ENCODE measurements at places on chromosomes 6 and 20.

GRCh38 chr6:112337209-112337638 lies 9.9 kb upstream of the RFPL4B start:
- DNase-seq: peak; percentile 6

- no peak for DNase-seq
Observed at GRCh38 chr20:24032400-24032898, 43.9 kb upstream of the GGTLC1 start.

- no peak for DNase-seq
Observed at GRCh38 chr6:114430534-114431124, 87.8 kb upstream of the HS3ST5 start.

DNA sequence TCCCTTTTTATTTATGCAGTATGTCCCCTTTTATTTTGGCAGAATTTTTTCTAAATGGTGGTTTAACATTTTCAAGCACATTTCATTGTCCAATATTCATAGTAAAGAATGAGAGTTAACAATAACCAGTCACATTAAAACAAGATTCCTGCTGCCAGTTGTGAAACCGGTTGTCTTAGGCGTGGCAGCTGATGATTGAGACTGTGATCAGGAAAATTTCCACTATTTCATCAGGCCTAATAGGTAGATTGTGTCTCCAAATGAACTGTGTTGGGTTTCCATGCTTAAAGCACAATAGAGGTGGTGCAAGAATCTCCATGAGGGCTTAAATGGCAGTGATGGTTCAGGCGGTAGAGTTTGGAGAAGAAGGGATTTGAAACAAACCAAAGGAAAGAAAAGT lies 15.3 kb downstream of the PRDM1 start:
- DNase-seq: no peak

DNA sequence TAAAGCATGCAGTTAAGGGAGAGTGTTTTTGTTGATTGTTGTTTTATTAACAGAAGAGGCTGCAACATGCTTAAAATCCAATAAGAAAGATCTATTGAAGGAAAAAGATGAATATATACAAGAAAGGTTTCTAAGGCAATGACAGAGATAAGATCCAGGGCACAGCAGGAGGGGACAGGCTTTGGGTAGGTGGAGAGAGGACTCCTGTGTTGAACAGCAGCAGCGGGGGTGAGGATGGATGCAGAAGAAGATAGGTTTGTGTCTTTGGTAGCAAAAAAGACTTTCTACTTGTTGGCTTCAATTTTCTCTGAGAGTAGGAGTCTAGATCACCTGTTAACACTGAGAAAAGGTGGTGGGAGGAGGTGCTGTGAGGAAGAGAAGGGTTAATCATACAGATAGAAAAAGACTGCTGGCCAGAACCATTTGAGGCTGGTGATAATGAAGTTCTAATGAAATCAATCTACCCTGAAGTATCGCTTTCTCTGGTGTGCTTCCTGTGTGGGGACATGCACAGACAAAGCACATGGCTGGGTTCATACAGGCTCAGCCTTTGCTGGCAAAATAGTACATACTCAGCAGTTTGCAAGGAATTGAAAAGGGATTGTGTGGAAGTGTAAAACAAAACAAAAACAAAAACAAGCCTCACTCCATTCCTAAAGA lies 17.2 kb upstream of the DST start:
- peak; percentile 9 for DNase-seq

DNA sequence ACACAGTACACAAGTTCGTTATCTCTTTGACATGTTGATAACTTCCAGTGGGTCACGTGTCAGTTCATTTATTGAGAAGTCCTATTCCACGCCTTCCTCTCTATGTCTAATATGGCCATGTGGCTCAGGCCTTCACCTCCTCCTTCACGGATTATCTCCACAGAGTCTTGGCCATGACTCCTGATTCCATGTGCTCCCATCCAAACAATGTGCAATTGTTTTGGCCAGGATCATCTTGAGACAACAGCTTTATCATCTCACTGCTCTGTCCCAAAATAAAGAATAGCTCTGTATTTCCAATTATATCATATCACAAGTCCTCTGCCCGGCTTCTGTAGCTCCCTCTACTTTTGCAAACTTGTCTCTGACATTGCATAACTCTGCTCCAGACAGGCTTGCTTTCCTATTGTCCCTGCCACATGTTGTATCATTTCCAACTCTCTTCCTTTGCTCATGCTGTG lies 11.1 kb upstream of the TXNDC5 start:
- DNase-seq: no peak

GRCh38 chr6:154039231-154039842 lies at the start of gene OPRM1:
OPRM1 (plus strand) TSS chr6:154039240; CDS start chr6:154039545, 305 bp downstream.
- peak; percentile 63 for DNase-seq

DNA sequence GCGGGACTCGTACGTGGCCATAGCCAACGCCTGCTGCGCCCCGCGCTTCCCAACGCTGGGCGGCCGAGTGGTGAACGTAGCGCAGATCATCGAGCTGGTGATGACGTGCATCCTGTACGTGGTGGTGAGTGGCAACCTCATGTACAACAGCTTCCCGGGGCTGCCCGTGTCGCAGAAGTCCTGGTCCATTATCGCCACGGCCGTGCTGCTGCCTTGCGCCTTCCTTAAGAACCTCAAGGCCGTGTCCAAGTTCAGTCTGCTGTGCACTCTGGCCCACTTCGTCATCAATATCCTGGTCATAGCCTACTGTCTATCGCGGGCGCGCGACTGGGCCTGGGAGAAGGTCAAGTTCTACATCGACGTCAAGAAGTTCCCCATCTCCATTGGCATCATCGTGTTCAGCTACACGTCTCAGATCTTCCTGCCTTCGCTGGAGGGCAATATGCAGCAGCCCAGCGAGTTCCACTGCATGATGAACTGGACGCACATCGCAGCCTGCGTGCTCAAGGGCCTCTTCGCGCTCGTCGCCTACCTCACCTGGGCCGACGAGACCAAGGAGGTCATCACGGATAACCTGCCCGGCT lies 3.4 kb downstream of the SLC32A1 start:
- DNase-seq: no peak

GRCh38 chr6:26215585-26216358 lies 128.5 kb downstream of the HFE start:
- DNase-seq: peak; percentile 79

GRCh38 chr6:25481267-25481666 lies 170.7 kb upstream of the SCGN start:
- DNase-seq: peak; percentile 25

GRCh38 chr20:40815156-40816038 lies 126.4 kb upstream of the MAFB start:
- DNase-seq: no peak

- no peak for DNase-seq
Observed at GRCh38 chr20:9027626-9028025, 41.3 kb upstream of the PLCB4 start.

DNA sequence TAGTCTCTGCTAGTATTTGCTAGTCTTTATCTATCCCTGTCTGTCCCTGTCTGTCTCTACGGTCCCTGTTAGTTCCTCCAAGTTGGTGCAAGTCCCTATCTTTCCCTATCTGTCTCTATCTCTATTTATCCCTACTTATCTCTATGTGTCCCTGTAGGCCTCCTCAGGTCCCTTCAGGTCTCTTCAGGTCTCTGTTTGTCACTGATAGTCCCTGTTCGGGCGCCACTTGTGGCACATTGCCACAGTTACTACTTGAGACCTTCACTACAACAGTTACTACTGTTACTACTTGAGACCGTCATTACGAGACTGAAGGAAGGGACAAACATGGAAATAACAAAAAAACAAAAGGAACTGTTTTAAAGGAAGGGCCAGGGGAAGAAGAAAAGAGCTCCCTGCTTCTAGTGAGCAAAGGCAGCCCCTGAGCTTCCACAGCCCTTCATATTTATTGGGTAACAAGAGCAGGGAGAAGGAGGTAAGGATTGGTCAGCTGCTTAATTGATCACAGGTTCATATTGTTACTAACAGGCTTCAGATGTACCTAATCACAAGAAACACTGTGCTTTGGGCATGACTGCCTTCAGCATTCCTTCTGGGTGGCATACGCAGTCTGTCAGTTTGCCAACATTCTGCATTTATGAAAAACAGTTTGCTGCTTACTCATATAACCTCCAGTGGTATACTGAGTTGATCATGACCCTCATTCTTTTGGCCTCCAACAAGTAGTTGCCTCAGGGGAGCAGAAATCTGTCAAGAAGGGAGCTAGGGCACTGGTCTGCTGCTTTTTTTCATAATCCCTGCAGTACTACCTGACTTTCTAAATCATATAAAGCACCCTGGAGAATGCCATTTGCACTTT lies 8.4 kb downstream of the EPB41L2 start:
- no peak for DNase-seq

DNA sequence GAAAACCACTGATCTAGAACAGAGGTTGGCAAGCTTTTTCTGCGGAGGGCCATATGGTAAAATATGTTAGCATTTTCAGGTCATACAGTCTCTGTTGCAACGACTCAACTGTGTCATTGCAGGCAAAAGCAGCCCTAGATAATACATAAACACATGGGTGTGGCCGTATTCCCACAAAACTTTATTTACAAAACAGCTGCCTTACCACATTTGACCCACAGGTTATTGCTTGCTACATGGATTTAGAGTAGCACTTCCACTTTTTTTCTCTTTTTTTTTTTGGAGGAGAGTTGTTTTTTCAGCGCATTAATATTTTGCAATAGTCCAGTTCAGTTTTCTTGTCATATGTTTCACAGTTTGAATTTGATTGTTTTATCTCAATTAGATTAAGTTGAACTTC lies 2.5 kb upstream of the IGF2R start:
- DNase-seq: peak; percentile 16

GRCh38 chr6:43779852-43780236 lies 9.8 kb downstream of the VEGFA start:
- no peak for DNase-seq

DNA sequence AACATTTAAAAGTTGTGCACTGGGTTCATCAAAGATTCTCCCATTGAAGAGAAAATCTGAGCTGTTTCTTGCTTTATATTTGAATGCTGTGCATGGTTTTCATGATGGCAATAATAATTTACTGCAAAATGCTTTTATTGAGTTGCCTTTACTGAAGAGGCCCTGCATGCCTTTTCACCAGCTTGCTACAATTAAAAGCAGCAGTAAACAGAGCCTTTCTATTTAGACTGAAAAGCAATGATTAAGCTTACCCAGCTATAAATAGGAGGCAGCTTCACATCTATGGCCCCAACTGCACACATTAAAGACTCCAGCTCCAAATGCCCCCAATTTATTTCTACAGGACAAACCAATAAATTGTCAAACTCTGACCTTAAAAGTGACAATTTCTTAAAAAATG lies 70.3 kb downstream of the ANKEF1 start:
- DNase-seq: no peak

- no peak for DNase-seq
Observed at GRCh38 chr20:45701104-45701503, 734 bp upstream of the WFDC13 start.

GRCh38 chr6:30175765-30176164 lies 12.4 kb downstream of the TRIM15 start:
- DNase-seq: no peak

DNA sequence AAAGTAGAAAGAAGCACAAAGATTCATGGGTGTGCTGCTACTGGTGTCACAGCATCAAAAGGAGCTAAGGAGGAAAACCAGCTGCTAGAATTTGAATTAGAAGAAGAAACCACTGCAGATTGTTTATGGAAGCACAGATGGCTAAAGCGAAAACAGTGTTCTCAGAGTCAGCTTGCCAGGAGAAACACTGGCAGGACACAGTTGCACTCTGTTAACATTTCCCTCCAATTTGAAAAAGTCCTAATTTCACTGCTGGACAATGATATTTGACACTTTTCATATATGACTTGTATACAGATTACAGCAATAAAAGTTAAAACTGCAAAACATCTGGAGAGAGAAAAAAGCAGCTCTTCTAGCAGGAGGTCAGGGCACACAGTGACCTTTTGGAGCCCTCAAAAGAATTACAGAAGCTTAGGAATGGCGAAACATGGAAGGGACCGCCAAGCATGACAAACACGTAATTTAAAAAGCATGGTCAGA lies 314.5 kb downstream of the COL12A1 start:
- no peak for DNase-seq

GRCh38 chr20:37308086-37309050 lies 18.9 kb downstream of the MANBAL start:
- DNase-seq: no peak

DNA sequence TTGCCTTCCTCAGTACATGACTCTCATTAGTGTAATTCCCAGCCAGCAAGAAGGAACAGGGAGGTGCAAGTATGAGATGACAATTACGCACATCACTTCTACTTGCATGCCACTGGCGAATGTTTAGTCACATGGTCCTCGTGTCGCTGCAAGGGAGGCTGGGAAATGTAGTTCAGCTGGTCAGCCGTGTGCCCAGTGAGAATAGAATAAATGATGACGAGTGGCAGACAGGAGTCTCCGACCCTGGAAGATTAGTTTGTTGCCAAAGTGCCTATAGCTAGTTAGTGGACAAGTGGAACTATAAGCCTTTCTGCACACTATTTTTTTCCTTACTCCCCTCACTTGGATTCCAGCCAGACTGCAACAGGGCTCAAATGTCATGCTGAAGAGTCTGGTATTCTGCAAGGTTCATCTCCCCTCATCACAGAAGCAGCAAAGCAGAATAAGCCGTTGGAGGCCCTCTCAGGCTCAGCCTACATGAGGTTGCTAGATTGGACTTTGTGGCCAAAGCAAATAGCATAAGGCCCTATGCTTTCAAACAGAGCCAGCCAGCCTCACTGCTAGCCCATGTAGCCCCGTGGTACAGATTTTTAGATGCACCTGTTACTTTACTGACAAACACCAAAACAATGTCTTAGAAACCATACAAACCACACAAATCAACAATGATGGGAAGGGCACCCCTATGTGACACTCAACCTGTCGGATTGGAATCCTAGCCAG lies 9.7 kb downstream of the LINC00237 start:
- DNase-seq: peak; percentile 28

DNA sequence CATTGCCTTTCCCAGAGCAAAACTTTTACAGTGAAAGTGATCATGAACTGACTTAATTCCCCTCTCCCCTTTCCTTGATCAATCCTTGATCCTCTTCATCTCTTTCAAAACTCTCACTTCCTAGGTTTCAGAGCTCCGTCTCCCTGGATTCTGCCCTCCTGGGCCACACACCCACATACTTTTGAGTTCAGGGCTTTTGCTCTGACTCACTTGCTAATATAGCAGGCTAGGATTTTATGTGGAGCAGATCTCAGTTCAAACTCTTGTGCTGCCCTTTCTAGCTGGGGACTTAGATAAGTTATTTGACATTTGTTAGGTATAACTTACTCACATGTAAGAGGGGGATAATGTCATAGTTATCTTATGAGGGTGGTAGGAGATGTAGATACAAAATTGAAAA lies 109.1 kb upstream of the MLIP start:
- DNase-seq: no peak

GRCh38 chr20:59413326-59413865 lies 113.0 kb downstream of the EDN3 start:
- no peak for DNase-seq
